ENCODE measurements at places on chromosomes 3 and 15.

- no peak for DNase-seq
Measured at GRCh38 chr3:175356899-175357324, 497.8 kb downstream of the NAALADL2 start.

DNA sequence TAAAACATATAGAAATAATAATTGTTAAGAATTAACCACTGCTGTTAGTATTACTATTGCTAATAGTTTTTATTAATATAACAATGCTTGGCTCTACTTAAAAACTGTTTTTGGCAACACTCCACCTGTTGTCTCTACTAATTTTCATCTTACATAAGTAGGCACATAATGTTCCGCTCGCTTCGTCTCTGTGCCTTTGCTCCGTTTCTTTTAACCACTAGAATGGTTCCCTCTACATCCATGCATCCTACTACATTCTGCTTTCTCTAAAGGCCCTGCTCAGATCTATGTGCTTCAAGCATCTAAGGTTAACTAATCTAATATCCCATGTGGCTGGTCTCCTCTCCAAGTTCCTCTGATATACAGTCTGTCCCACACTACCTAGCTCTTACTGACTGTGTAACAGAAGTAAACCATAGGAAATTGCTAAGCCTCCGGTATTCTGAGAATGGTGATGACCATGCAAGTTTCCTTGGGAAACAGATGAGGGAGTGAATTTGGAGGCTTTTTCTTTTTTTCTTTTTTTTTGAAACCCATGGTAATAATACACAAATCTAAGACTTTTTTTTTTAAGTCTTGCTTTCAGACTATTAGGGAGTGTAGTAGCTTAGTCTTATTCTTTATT is 138.3 kb downstream of the P3H2 start:
- DNase-seq = no peak

GRCh38 chr15:31442699-31443111 is 116.1 kb downstream of the KLF13 start:
- DNase-seq = no peak

- peak; percentile 92 for DNase-seq
Measured at GRCh38 chr3:72887705-72888545, at the start of gene GXYLT2. Gene GXYLT2 (plus strand): TSS chr3:72888046. CDS start chr3:72888234, 188 bp downstream.

- no peak for DNase-seq
Measured at GRCh38 chr3:62884096-62884870, 9.1 kb upstream of the CADPS start.

DNA sequence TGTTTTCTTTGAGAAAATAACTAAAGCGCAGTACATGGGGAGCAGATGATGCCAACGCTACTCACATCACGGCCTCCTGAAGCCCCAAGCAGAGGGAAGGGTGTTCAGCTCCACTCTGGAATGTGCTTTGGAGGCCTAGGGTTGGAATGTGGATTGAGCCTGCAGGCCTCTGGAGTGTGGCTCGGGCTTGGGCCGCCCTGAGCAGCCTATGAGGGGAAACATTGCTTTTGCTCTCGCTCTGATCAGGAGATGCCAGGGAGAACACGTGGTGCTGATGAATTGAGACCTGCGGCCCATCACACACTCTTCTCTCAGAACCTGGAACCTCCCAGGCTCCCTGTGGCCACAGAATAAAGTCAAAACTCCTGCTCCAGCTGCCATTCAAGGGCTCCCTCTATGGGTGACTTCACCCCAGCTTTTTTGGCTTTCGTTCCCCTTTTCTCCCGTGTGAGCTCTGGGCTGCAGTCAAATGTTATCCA is 23.3 kb downstream of the CCDC13 start:
- DNase-seq = peak; percentile 86

- DNase-seq = no peak
Measured at GRCh38 chr15:31392761-31393401, 66.2 kb downstream of the KLF13 start.

- peak; percentile 81 for DNase-seq
Measured at GRCh38 chr15:80776420-80777045, 2.6 kb upstream of the CEMIP start.

GRCh38 chr3:111595232-111595631 is at the start of gene ZBED2:
Gene ZBED2 (minus strand): TSS chr3:111595346. CDS start chr3:111594201, 1,145 bp downstream.
- DNase-seq = peak; percentile 64

DNA sequence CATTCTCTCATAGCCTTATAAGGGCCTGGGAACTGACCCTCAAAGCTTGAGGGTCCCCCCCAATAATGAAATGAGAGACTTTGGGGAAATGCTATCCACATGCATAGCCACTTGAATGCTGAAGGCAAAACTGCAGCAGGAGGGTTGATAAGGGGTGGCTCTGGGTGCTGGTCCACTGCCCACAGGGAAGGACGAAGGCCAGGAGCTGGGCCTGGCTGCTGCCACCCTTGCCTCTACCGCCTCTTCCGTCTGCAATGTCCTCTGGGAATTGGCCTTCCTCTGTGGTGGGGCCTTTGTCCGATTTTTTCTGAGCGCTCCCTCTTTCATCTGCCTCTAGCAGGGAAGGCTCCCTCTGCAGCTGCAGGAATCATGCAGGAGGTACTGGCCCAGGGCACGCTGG is 41.0 kb downstream of the OCA2 start:
- no peak for DNase-seq

Data from islet precursor cell (in vitro differentiated cells).